Glutamatergic neuron (in vitro differentiated cells): ENCODE measurements at places on chromosomes 16 and 17. TPM values are rescaled to one million over a fixed set of nuclear protein-coding genes. Genes with fewer than 3 reads are reported as not detected.
A peak's percentile ranks its signal among the peaks of the same experiment; 100 is the strongest.

GRCh38 chr16:17303101-17303500 is 167.7 kb downstream of the XYLT1 start:
- DNase-seq: no peak

Gene ABCA5
- total RNA-seq: 485 TPM

- DNase-seq: no peak
These were observed 204.0 kb upstream of the WSB1 start for GRCh38 chr17:27089929-27090247.

GRCh38 chr17:17018021-17018441 is 24.2 kb upstream of the MPRIP start:
- no peak for DNase-seq

DNA sequence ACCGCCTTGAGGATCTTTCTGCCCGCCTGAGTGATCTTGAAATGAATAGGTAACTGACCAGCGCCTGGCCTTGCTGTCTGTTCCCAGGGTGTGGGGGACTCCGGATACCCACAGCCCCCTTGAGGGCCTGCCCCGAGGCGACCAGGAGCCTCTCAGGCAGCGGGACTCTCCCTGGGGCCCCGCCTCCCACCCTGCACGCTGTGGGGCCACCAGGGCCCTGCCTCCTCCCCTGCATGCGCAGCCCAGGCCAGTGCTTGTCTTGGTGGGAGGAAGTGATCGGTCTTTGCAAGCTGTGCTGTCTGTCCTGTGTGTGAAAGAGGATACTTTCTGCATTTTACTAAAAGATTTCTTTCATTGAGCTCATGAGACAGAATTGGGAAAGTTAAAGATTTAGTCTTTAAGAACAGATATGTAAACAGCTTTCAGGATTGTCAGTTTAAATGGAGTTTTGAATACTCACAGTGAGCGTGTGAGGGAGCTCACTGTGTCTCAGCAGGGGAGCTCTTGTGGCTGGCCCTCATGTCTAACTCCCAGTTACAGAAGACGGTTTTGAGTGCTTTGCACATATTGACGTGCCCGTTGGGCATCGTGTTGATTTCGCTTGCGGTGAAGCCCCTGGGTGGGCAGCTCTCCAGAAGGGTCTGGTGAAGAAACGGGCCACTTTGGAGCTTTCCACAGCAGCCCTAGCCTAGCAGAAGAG is 36.1 kb upstream of the CAPN15 start:
- no peak for DNase-seq

Gene CDC6
- total RNA-seq: 4.7 TPM

- no peak for DNase-seq
These were observed 17.7 kb upstream of the PHAF1 start for GRCh38 chr16:67091906-67092566.

DNA sequence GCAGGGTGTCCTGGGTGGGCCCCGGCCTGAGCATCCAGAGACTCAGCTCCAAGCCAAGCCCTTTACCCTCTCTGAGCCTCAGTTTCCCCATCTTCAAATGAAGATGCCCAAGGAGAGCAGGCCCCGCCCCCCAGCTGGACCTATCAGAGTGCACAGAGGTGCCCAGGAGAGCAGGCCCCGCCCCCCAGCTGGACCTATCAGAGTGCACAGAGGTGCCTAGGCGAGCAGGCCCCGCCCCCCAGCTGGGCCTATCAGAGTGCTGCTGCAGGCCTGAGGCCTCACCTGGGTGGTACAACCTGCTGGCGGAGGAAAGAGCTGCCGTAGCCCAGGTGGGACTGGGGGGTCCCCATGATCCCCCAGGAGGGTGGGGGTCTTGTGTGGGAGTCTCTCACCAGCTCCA is 3.4 kb upstream of the SSTR5 start:
- peak; percentile 21 for DNase-seq

Gene EME1
- total RNA-seq: 4.7 TPM

DNA sequence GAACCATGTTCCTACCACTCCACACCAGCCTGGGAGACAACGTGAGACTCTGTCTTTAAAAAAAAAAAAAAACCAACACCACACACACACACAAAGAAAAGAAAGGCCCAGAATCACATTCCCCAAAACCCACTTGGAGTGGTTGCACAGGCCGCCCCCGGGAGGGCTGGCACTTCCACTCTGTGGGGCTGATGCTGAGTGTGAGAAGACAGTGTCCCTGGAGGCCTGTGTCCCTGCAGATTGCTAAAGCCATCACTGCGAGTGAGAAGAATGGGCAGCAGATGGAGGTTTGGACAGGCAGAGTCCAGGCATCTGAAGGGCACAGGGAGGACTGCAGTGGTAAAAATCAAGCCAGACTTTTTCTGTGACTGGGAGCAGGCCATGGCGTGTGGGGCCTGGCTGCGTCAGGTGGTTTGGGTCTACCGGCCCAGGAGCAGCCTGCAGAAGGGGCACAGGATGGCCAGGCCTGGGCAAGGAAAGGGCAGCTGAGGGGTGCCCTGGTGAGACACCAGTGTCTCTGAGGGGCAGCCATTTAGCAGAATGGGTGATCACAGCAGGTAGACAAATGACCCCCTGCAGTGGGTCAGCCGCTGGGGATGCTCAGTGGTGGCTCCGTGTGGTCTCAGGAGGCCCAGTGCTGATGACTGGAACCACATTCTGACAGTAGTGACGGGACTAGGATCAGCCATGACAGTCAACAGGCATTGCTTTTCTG is 13.1 kb downstream of the CTRB2 start:
- DNase-seq: no peak

Gene G6PC1
- not detected for total RNA-seq

Gene CCL17
- not detected for total RNA-seq

- no peak for DNase-seq
These were observed 968 bp downstream of the CEP112 start for GRCh38 chr17:66190738-66191592.

Gene EEF2K
- total RNA-seq: 40.2 TPM

DNA sequence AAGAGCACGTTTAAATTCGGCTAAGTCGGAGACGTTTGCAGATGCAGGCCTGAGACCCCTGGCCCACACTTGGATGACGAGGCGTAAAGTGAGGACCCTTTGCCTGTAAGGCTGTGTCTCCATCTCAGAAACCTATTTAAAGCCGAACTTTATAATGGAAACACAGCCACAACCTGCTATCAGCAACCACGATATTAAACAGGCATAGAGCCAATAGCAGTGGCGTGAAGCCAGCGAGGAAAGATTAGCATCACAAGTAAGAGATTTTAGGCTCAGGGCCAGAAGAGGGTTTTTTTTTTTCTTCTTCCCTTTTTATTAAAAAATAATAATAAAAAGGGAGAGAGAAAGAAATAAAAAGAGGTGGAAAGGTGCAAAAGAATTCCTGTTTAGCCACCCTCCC is 111.3 kb upstream of the NOL11 start:
- no peak for DNase-seq

Gene KRT33A
- not detected for total RNA-seq

DNA sequence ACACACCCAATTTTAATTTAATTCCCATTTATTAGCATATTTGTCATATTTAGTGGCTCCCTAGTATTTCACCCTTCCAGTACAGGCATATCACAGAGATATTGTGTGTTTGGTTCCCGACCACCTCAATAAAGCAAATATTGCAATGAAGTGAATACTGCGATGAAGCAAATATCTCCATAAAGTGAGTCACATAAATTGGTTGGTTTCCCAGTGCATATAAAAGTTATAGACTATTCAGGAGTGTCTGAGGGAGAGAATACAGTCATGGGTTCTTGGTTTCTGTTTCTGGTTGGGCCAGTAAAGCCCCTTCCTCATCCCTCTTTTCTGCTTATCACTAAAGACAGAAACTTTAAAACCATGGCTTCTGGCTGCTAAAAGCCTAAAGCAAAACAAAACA is 295.4 kb upstream of the AXIN2 start:
- DNase-seq: no peak

Gene SLC13A2
- total RNA-seq: not detected

DNA sequence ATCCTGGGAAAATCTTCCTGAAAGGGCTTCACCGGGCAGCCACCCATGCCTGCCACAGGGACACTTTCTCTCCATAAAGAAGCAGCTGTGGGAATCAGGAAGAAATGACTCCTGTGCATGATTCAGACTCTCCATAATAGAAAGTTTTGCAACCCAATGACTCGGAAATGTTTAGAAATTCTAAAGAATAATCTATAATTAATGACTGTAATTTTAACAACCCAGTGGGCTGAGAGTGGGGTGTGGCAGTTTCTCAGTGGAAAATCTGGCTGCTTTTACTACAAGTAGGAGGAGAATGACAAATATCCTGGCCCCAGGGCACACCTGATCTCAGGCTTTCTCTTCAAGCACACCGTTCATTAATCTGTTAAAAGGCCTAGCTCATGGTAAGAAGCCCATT is 25.7 kb downstream of the IRF8 start:
- no peak for DNase-seq

Gene VTN
- total RNA-seq: 0.25 TPM

GRCh38 chr17:17975436-17975835 is 2.8 kb downstream of the DRC3 start:
- no peak for DNase-seq

GRCh38 chr17:6575596-6575988 is 19.2 kb upstream of the PITPNM3 start:
- DNase-seq: no peak

DNA sequence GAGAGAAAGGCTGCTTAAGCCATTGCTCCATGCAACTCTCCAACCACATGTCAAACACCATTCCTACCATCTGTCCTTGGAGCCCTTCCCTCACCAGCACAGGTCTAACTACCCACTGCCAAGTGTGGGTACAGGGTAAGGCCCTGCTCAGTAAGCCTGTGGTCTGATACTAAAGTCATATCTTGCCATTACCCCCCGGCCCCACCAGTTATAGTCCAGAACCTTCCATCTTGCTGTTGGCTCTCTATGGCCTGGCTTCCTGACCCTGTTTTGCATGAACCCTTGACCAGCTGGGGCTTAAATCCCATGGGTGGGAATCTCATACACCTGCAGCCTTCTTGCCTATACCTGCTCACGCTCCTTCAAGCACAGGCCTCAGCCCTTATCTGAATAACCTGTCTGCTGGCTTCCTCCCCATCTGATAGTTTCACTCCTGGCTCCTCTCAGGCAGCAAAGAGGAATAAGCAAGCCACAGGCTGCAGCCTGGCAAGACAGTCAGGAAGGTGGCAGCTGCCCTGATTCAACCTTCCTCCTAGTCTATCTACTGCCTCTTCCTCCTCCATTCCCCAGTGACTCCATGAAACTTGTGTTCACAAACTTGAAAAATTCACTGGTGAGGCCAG is 64.1 kb downstream of the ZFHX3 start:
- no peak for DNase-seq

GRCh38 chr17:66464921-66465320 is 162.5 kb downstream of the PRKCA start:
- no peak for DNase-seq

GRCh38 chr17:339193-340061 is 13.2 kb downstream of the RPH3AL start:
- DNase-seq: no peak

GRCh38 chr17:148757-149156 is 11.4 kb downstream of the SCGB1C2 start:
- peak; percentile 5 for DNase-seq

DNA sequence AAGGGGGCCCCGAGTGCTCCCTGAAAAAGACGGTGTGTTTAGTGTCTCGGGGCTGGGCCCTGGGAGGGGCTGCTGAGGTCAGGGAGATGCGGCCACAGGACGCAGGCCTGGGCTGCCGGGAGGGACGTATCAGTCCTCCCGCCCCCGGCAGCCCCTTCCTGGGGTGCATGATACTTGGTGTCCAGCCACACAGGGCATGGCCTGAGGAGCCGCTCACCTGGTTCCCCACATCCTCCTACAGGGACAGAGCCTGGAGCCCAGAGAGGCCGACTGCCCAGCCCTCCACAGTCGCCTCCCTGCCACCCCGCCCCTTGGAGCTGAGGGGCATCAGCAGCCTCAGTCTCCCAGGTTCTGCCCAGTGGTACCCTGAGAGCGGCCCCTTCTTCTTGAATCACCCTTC is 12.0 kb upstream of the DEF8 start:
- no peak for DNase-seq

DNA sequence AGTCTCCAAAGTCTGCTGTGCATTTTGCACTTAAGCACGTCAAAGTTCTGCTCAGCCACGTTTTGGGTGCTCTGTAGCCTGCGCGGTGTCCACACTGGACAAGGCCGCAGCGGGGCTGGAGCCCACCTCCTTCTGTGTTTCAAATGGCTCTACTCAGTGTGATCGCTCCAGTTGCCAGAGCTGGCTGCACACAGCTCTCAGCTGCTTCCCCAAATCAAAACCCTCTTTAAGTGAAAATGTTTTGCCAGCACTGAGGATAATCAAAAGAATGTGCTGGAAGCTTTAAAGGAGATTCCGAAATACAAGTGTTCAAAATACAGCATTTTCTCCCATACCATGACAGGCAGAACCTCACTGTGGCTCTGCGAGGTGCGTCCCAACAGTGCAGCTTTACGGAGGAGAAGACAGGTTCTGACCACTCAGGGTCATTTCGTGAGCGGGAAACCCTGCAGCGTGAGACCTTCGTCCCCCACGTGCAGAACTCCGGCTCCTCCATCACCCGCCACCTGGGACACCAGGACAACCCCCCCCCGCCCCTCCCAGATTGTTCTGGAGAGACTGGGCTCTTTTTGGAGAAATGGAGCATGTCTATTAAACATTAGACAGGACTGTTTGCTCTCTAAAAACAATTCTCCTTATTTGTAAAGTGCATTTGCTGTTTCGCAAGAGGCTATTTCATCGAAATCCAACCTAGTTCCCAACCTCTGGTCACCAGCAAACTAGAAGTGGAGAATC is 16.6 kb downstream of the TBC1D16 start:
- DNase-seq: no peak

Gene PDE6G
- total RNA-seq: not detected

Gene AKTIP
- total RNA-seq: 30.0 TPM

DNA sequence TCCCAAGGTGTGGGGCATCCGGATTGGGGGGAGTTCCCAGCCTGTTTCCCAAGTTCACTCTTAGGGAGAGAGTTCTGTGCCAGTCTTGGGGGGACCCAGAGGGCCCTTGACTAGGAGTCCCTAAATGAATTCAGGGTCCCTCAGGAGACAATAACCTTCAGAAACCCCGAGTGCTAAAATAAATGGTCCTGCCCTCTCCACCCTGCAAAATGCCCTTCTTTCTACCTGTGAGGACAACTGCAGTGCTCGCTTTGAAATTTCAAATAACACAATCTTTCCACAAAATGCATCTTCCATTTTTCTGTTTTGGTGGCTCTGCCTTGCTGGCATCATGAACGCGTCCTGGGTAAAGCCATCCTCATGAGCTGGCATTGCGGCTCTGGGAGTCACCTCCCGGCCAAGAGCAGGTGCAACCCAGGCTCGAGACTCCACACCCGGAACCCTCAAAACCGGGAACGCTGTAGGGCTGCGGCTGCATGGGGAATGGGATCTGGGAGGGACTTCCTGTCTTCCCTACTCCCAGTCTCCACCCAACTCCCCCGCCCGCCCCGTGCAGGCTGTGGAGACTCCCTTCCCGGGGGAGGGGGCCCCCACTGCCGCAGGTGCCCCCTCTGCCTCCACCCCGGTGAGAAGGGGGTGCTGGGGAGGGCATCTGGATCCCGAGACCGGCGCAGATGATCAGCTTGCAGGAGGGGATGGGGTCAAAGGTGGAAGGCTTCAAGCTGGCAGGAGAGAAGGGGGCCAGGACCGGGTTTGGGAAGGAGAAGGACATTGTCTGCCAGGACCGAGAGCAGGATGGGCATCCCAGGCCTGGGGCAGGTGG is at the start of gene ZNF205:
Gene ZNF205, plus strand, starts transcription at position 529 of the 823 bp plus-strand sequence. CDS start 845 bp downstream, outside the sequence.
- peak; percentile 88 for DNase-seq

Gene GPR139
- total RNA-seq: not detected
